ENCODE measurements at places on chromosomes 11 and 22. TPM values are rescaled to one million over a fixed set of nuclear protein-coding genes. Genes with fewer than 3 reads are reported as not detected.
A peak's percentile ranks its signal among the peaks of the same experiment; 100 is the strongest.

The CHCHD10 gene
- 319 TPM for total RNA-seq

The SHANK2 gene
- total RNA-seq = 0.35 TPM

The VPS26B gene
- 24.9 TPM for total RNA-seq

- peak; percentile 32 for DNase-seq
Observed at GRCh38 chr11:120774591-120775386, 249.1 kb upstream of the TBCEL start.

The PRSS23 gene
- total RNA-seq = 22.1 TPM

DNA sequence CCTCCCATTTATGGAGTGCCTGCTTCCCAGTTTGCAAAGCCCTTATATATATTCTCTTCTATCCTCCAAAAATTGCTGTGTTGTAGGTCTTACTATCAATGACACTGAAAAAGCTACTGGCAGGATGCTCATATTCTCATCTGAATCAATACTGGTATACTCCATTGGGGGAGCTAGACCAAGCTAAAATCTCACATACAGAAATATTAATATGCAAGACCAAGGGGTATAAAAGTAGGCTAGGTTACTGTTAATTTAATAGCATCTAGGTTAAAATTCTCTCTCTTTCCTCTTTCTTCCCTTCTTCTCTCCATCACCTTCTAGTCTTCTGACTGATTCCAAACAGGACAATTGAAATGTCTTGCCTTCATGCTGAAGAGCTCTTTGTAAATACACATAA, 17.1 kb upstream of the BDNF start:
- no peak for DNase-seq

DNA sequence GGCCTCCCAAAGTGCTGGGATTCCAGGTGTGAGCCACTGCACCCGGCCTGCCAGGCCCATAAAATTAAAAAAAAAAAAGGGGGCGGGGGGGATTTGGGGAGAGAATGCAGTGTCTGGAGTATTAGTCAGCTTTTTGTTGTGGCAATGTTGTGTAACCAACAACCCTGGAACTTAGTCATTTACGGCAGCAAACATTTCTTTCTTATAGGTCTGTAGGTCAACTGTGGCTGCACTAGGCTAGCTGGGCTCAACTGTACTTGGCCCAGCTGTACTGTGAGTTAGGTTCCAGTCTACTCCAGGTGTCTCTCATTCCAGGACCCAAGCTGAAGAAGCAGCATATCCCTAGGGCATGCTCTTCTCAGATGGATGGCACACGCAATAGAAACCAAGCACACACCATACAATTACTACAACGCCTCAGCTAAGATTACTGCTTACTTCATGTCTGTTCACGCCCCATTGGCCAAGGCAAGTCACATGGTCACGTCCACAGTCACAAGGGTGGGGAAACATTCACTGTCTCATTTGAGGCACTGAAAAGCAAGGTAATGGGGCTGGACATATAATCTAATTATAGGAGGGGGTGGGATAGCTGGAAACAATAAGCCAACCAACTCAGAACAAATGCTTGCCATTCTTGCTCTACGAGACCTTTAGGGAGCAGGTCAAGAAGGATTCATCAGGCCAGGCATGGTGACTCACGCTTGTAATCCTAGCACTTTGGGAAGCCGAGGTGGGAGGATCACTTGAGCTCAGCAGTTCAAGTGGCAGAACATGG, 10.4 kb upstream of the SPINDOC start:
- DNase-seq = no peak

DNA sequence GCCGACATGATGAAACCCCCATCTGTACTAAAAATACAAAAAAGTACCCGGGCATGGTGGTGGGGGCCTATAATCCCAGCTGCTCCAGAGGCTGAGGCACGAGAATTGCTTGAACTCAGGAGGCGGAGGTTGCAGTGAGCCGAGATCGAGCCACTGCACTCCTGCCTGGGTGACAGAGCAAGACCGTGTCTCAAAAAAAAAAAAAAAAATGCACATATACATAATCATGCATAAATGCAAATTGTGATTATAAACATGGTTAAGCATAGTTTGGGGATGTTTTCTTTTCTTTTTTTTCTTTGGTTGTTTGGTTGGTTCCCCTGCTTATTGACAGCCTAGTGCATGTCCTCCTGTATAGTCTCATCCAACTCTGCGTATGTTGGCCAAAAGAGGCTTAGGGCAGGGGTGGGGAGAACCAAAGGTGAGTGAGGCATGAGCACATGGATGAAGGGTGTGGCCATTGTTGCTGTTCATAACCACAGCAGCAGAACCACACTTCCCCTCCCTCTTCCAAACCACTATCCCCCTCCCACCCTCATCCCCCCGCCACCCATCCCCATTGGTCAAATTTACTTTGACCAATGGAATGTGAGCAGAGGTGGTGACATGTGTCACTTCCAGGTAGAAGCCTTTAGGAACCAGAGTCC, 6.9 kb upstream of the VPS37C start:
- no peak for DNase-seq

The VSTM5 gene
- not detected for total RNA-seq

The DDX25 gene
- total RNA-seq = not detected

DNA sequence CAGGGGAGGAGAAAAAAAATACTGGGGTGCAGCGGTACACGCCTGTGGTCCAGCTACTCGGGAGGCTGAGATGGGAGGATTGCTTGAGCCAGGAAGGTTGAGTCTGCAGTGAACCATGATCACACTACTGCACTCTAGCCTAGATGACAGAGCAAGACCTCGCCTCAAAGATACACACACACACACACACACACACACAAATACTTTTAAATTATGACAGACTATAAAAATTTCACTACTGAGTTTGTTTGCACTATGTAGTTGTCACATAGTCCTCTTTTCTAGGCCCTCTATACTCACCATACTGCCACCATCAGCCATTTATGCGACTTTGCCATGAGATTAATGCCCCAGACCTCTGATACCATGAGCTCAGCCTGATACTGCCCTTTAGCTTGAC, 109.6 kb downstream of the MRTFA start:
- no peak for DNase-seq

- no peak for DNase-seq
Observed at GRCh38 chr11:71086687-71087258, 165.6 kb downstream of the SHANK2 start.

The MMP7 gene
- total RNA-seq = not detected

- DNase-seq = no peak
Observed at GRCh38 chr11:107259811-107260221, 197.8 kb downstream of the CWF19L2 start.

GRCh38 chr11:43835104-43835503, 45.5 kb upstream of the ALKBH3 start:
- no peak for DNase-seq

GRCh38 chr11:58485961-58486360, 21.9 kb downstream of the OR5B21 start:
- DNase-seq = no peak

DNA sequence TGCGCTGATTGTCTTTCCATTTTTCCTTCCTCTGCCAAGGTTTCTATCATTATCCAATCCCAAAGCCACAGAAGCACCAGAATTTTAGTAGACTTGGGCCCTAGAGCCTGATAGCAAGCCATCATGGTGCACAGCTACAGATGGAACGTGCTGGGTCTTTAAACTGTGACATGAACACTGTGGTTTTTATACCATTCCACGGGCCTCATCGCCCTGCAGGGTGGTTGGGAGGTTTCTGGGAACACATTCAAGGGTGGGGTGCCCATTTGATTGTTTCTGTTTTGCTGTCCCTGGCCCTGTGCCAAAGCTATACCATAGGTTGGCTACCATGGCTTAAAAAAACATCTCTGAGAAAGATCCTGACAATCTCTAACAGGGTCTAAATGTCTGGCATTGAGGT, 151.9 kb downstream of the CACNA1I start:
- DNase-seq = no peak

DNA sequence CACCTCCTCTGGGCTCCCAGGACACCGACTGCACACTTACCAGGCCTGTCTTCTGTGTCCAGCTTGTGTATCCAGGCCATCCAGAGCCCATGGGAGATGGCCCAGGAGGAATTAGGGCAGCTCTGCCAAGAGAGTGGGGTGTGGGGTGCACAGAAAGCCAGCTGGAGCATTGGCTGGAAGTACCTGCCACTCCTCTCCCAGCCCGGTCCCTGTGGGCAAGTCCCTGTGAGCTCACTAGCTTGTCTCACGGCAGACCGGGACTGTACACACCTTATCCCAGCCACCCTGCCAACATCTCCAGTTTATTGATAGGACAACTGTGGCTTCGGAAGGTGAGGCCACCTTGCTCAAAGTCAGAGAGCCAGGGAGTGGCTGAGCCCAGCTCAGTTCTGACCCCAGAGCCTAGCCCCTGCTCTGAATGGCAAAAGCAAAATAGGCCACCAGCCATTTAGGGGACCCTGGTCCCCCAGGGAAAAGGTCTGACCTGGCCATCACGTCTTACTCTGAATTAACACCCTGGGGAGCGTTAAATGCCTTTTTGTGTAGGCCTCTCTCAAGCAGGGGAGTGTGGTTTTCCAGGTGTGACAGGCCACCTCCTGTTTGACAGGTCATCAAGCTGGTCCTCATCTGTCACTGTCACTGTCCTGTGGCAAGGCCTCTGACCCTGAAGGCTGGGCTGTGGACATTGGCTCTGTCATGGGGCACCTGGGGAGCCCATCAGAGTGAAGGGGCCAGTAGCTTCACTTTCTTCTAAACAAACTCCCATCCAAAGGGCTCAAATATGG, 15.1 kb downstream of the UQCR10 start:
- peak; percentile 67 for DNase-seq

DNA sequence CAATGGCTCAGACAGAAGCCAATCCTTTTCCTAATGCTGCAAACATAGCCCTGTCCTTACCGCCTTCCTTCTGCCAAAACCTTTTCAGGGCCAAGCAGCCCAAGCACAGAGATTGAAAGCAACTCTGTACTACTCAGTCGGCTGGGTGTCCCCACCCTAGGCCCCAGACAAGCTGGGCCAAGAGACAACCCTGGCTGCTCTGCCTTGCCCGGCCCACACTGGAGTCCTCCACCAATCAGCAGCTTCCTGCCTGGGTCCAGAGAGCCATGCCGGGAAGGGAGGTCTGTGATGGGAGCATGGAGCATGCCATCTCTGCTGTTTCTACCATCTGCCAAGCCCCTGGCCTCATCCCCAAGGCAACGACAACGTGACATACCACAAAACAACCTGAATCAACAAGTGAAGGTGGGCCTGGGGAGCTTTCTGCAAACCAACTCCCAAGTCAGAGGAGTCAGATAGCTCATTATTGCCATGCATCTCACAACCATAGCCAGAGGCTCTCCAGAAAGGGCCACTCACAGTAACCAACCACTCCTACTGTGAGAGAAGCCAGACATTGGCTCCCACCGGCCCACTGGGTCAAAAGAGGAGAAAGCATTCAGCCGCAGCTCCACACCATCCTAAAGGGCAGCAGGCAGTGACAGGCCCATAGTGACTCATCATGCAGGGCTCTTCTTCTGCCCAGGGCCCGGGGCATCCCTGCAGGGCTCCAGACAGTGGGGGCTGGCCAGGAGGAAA, 18.2 kb downstream of the PATZ1 start:
- DNase-seq = no peak

GRCh38 chr11:47980907-47981621, 705 bp downstream of the PTPRJ start:
- DNase-seq = no peak

GRCh38 chr11:11977206-11977938, 31.1 kb downstream of the DKK3 start:
- DNase-seq = peak; percentile 89

GRCh38 chr22:27815826-27816530, 14.4 kb upstream of the MN1 start:
- DNase-seq = no peak

GRCh38 chr22:49544286-49544685, 283.4 kb downstream of the BRD1 start:
- DNase-seq = no peak

DNA sequence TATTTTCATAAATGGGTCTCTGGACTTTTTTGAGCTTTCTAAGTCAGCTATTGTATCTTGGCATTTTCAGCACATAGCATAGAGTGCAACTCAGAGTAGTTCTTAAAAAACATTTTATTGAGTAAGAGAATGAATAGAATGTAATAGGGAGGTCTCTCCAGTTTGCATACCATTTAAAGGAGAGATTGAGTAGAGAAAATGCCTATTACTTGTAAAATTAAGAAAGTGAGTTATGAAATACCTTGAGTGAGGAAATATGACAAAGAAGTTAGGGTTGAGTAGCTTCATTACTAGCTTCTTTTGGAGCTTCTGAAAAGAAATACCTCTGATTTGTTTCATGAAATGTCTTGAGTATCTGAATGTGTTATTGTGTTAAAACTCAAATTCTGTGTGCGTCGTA, 140.0 kb downstream of the AASDHPPT start:
- no peak for DNase-seq

- no peak for DNase-seq
Observed at GRCh38 chr11:1055109-1055703, 18.7 kb upstream of the MUC6 start.

DNA sequence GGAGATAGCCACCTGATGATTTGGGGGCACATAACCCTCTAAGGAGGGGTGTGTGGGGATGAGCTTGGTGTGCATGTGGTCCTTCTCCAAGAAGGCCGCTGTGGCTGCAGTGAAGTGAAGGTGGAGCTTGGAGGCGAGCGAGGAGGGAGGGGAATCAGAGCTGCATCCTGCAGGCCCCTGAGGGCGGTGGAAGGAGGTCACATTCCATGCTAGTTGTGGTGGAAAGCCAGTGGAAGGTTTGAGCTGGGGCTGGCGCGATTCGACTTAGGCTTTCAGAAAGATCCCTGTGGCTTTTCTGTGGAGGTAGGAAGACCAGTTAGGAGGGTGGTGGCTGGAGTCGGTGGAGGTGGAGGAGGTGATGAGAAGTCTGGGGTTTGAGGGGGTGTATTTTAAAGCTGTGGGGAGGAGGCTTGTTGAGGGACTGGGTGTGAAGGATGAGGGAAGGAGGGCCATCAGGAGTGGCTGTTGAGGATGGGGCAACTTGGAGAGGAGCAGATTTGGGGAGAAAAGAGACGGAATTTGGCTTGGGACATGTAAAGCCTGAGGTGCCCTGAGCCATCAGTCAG, 62.0 kb downstream of the TBC1D22A start:
- no peak for DNase-seq

DNA sequence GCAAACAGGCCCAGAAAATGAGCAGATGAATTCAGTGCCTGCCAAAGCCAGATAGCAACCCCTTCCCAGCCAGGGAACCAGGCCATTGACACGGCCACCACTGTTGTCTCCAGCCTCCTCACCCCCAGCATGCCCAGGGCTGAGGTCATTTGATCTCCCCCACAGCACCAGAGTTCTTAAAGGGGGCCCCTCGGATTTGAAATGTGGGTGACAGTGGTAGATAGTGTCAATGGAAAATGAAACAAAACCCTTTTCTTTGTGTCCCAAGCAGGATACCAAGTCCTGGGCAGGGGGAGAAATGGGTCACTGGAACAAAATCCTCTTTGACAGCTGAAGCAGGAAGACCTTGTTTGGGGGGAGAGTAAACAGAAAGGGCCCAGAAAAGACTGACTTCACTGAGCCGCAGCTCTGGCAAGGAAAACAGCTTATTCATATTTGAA, 14.3 kb upstream of the ACCSL start:
- no peak for DNase-seq

The SLN gene
- 1,160 TPM for total RNA-seq
